ENCODE measurements at places on chromosomes 12 and 14.

DNA sequence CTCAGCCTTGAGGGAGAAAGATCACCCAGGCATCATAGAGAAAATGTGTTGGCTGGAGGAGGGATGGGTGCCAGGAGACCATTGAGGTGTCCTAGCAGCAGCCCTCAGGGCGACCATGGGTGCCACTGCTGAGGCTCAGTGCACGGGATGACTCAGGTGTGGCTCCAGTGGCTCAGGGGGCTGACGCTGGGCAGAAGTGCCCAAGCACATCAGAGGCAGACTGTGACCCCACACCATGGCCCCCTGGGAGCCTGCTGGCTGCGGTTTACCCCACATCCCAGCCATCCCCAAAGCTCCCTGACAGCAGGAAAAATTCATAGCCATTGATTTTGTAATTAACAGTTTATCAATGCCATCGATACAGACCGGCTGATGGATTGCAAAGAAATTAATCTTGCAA is 120.7 kb downstream of the ESRRB start:
- no peaks in the 10 kb centered on the region for H3K4me1 ChIP-seq
- peaks cover 1% of the 10 kb centered on the region for H3K27me3 ChIP-seq
- no peak for DNase-seq
- no peak overlapping the region for H3K27ac ChIP-seq

GRCh38 chr12:40525054-40525453 is 167.2 kb upstream of the CNTN1 start:
- no peak overlapping the region for H3K4me3 ChIP-seq
- no peak for DNase-seq
- H3K27ac ChIP-seq, result no peak overlapping the region
- H3K36me3 ChIP-seq, result no peaks in the 10 kb centered on the region
- H3K27me3 ChIP-seq, result no peaks in the 10 kb centered on the region
- H3K4me1 ChIP-seq, result no peaks in the 10 kb centered on the region

GRCh38 chr14:58060077-58060476 is 91.9 kb downstream of the ARMH4 start:
- peaks cover 2% of the 10 kb centered on the region for H3K27me3 ChIP-seq
- DNase-seq, result no peak
- H3K4me1 ChIP-seq, result no peaks in the 10 kb centered on the region

- no peak overlapping the region for H3K4me3 ChIP-seq
- no peak for DNase-seq
- H3K36me3 ChIP-seq, result no peaks in the 10 kb centered on the region
- H3K4me1 ChIP-seq, result no peaks in the 10 kb centered on the region
- no peak overlapping the region for H3K27ac ChIP-seq
- H3K27me3 ChIP-seq, result no peaks in the 10 kb centered on the region
Observed at GRCh38 chr12:39772821-39773259, 153.2 kb upstream of the ABCD2 start.

DNA sequence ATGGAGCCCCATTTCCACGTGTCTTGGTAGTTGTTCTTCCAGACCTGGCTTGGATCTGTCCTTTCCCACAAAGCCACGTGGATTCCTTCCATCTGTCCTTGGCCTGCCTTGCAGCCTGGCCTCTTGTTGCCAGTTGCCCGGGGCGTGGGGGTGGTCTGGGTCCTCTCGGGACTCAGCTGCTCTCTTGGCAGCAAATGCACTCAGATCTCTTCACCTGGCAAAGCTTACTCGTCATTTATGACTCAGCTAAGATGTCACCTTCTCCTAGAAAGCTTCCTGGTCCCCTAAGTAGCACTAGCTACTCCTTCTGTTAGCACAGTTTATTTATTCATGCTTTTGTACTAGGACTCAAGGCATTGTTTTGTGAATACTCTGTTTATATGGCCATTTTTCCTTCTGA is 13.6 kb downstream of the PLEKHG3 start:
- H3K4me1 ChIP-seq, result peaks cover 88% of the 10 kb centered on the region
- H3K27ac ChIP-seq, result no peak overlapping the region
- H3K27me3 ChIP-seq, result peaks cover 8% of the 10 kb centered on the region
- H3K36me3 ChIP-seq, result peaks cover 18% of the 10 kb centered on the region
- peak overlapping the region; percentile 6 for H3K4me3 ChIP-seq
- DNase-seq, result no peak

- no peaks in the 10 kb centered on the region for H3K36me3 ChIP-seq
- H3K4me3 ChIP-seq, result no peak overlapping the region
Observed at GRCh38 chr12:128258866-128259555, 8.0 kb upstream of the TMEM132C start.

DNA sequence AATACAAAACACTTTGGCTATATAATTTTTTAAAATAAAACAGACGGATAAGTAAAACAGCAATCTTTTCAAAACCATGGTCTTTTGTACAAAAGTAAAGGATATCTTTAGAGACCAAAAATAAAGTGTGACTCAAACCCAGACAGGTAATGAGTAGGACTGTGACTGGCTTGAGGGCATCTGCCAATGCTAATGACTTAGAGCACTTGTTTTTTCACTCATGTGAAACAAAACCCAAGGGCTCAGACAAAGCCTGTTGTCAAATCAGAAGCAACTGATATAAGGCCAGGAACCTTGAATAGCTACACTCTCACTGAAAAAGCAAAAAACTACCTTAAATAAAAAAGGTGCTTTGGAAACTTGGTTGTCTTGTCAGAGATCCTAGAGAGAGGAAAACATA is 357.4 kb downstream of the TMEM117 start:
- H3K4me3 ChIP-seq, result no peak overlapping the region
- no peaks in the 10 kb centered on the region for H3K36me3 ChIP-seq
- no peaks in the 10 kb centered on the region for H3K27me3 ChIP-seq
- no peak for DNase-seq

DNA sequence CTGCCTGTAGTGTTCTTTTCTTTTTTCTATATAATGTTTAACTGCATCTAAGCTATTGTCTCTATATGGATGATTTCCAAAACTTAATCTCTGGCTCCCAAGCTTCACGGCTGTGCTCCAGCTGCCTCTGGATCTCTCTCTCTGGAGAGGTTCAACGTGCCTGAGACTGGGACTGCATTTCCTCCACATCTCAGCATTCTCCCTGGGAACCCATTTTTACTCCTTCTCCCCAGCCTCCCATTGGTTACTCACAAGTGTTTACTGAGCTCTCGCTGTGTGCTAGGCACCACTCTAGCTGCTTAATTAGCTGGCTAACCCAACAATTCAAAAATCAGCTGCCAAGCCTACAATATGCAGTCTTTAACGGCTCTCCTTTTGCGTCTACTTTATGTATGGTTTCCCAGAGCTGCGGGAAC is 34.7 kb downstream of the FBXL14 start:
- peaks cover 1% of the 10 kb centered on the region for H3K4me1 ChIP-seq
- DNase-seq, result no peak
- peaks cover 19% of the 10 kb centered on the region for H3K27me3 ChIP-seq
- no peak overlapping the region for H3K4me3 ChIP-seq
- no peaks in the 10 kb centered on the region for H3K36me3 ChIP-seq
- H3K27ac ChIP-seq, result no peak overlapping the region

DNA sequence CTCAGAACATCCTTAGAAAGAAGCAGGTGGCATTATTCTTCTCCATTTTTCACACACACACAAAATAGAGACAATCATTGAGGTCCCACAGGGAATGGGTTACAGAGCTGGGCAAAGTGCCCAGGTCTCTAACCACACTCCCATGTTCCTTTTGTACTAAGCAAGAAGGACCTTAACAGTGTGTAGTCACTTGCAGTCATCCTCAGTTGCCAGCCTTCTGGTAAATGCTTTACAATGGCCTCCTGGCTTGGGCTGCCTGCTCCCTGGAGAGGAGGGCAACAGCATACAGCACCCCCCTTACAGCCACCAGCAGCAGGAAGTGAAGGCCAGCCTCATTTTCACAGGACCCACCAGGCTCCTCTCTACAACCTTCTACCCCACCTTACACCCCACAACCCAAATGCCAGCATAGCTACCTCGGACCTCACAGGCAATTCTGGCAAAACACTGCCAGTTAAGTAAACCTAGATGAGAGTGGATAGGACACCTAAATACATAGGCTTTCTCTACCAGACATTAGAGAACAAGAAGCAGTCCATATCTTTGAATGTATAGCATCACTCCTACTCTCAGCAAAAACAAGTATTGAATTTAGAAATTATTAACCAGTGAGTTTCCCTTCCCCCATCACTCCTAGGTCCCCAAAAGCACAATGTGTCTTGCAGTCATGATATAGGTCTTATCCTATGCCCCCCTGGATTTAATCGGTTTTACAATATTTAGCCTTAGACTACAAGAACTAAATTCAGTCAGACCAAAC is 88.1 kb downstream of the PPP2R5E start:
- DNase-seq, result no peak
- H3K4me3 ChIP-seq, result no peak overlapping the region
- H3K27ac ChIP-seq, result no peak overlapping the region
- no peaks in the 10 kb centered on the region for H3K4me1 ChIP-seq

GRCh38 chr12:85005615-85006014 is 30.5 kb downstream of the TSPAN19 start:
- H3K27me3 ChIP-seq, result no peaks in the 10 kb centered on the region
- H3K36me3 ChIP-seq, result no peaks in the 10 kb centered on the region
- no peak overlapping the region for H3K4me3 ChIP-seq

DNA sequence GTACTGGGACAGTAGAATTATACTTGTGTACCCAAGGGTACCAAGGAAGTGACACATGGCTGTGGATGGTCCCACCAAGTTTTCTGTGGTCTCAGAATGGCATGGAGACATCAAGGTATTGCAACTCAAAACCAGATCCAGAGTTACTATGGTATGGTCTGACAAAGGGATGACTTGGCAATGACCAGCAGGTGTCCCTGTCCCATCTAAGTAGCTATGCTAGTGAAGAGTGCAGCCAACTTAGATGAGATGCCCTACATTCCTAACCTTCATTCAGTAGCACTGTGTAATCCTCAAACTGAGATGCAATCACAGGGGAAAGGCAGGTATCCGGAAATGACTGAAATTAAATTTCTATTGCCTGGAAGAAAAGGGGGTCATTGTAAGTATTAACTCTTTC is 188.7 kb upstream of the TMEM260 start:
- no peak for DNase-seq
- H3K27me3 ChIP-seq, result peaks cover 5% of the 10 kb centered on the region
- no peak overlapping the region for H3K4me3 ChIP-seq
- H3K36me3 ChIP-seq, result no peaks in the 10 kb centered on the region

- H3K27me3 ChIP-seq, result peaks cover 23% of the 10 kb centered on the region
- no peaks in the 10 kb centered on the region for H3K36me3 ChIP-seq
- H3K27ac ChIP-seq, result no peak overlapping the region
- peaks cover 7% of the 10 kb centered on the region for H3K4me1 ChIP-seq
- H3K4me3 ChIP-seq, result no peak overlapping the region
Observed at GRCh38 chr14:92247341-92247740, 75.6 kb upstream of the SLC24A4 start.

DNA sequence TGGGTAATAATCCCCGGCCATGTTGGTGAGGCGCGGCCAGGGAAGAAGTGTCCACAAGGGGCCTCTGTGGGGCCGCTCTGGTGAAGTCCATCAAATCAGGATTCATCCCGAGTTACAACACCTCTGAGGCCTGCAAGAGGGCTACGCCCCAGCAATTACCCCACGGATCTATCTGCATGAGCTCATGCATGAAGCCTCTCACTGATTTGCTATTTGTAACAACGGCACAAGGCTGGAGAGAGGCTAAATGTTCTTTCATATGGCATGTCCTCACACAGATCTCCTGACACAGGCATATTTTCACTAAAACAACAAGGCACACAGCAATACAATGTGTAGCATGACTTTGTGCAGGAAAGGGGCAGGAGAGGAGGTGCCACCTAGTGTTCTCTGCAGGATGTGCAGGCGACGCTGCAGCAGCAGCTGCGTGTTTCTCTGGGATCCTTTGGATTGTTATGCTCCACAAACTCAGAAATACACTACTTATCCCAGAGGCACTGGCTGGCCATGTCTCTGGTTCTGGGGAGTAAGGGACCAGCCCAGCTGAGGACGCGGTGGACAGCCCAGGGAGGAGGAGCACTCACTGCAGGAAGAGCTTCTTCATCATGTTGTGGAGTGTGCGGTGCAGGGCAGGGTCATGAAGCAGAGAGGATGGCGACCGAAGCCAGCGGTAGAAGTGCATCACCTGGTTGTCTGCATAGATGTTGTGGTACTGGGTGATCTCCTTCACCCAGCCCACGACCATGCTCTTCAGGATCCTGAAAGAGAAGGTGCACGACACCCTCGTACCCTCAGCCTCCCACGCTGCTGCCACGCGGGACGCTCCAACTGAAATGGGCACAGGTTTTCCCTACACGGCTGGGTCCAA is 20.2 kb downstream of the P2RX2 start:
- DNase-seq, result no peak
- H3K36me3 ChIP-seq, result peaks cover 51% of the 10 kb centered on the region
- no peaks in the 10 kb centered on the region for H3K27me3 ChIP-seq
- H3K27ac ChIP-seq, result no peak overlapping the region
- H3K4me3 ChIP-seq, result no peak overlapping the region

All from activated T-helper 1 cell treated with anti-CD3 and anti-CD28 coated beads, Interleukin-12 subunit alpha, Interleukin-12 subunit beta, Interleukin-2, Interleukin-4 antibody, amounts not matched to agents 30 ng/mL and 10 ng/mL and 1 ng/mL, durations not matched to agents 14 hours and 24 hours and 36 hours (primary cell).